RCC 7860 (cell line): ENCODE measurements at places on chromosomes 6 and 20.

- no peak for DNase-seq
Observed at GRCh38 chr20:41984031-41984430, 365.9 kb upstream of the CHD6 start.

GRCh38 chr6:139925894-139926641 is 551.6 kb upstream of the CITED2 start:
- DNase-seq = no peak

- DNase-seq = peak; percentile 76
Observed at GRCh38 chr6:44646355-44646754, 258.8 kb downstream of the CDC5L start.

DNA sequence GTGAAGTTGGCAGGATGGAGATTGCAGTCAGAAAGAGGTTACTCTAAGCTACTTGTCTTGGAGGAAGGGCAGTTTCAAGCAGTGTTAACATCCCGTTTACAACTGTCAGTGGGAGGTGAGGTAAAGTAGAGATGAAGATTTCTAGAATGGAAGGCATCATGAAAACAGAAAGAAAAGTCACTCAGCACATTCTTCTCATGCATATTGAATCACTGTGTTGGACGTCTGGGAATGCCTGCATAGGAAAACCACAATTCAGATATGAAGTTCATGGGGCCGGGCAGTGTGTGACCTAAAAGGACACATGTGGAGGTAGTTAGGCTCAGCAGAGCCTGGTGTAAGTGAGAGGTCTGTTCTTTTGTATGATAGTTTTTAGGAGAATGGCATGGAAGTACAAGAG is 73.5 kb upstream of the LAMP5 start:
- DNase-seq = no peak

- no peak for DNase-seq
Observed at GRCh38 chr6:46915380-46915779, 6.4 kb downstream of the ADGRF5 start.

- DNase-seq = no peak
Observed at GRCh38 chr6:137900815-137901214, 33.8 kb downstream of the TNFAIP3 start.

DNA sequence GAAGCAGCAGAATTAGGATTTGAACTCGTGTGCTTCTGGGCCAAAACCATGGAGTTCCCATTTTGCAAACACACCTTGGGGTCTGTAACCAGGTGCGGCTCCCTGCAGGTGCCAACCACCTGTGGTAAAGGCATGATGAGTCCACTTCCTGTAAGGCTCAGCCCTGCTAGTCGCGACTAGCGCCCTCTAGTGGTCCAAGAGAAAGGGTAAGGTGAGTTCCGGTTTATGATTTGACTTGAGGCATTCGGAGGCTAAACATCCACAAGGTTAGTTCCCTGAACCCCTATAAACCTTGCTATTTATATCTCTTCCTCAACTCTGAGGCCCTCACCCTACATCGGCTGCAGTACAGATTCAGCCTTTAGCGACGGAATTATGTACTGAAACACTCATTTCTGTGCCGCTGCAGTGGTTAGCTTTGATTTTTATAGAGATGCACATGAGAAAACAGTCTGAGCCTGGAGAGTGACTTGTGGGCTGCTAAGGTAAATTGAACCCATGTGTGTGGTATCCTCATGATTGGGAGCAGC is 173.4 kb downstream of the PLCB1 start:
- DNase-seq = peak; percentile 16

GRCh38 chr6:72654071-72654621 is 32.3 kb downstream of the KCNQ5 start:
- no peak for DNase-seq
